Motor neuron (in vitro differentiated cells): ENCODE measurements at places on chromosomes 4 and X.
A peak's percentile ranks its signal among the peaks of the same experiment; 100 is the strongest.

DNA sequence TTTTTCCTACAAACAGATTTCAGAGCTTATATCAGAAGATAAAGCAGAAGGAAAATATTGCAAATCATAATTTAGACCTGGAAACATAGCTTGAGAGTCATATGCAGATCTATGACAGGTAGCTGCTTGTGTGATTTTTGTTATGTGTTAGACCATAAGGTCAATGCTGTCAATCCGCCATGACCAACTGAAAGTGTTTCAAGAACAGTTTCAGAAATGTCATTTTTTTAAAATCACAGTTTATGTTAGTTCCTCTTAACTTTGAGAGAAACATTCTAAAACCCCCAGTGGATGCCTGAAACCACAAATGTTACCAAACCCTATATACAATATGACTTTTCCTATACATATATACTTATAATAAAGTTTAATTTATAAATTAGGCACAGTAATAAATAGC lies 391.3 kb upstream of the FAM241A start:
- no peak for ATAC-seq

DNA sequence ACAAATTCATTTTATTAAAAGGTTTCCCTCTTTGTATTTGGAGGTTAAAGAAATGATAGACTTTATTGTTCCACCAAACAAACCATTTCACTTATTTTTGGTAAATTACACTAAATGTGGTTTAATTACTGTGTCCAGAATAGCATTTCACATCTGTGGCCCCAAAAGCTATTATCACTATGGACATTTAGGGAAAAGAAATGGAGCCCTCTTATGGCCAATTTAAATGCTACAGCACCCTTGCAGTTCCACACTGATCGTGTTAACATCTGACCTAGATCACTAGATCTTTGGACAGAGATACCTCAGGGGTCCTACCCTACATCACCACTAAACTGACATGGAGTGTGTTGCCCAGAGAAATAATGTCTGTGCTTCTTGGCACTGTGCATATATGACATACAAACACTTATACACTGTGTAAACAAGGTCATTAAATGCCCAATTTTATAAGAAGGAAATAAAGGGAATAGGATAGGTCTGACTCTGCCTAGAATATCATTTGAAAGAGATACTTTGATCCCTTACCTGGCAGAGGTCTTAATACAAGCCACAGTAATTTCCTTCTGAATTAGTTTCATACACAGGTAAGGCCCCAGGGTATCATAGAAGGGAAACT lies 163.9 kb downstream of the KDR start:
- ATAC-seq, result peak; percentile 79

GRCh38 chr4:22417408-22417807 lies 98.5 kb downstream of the ADGRA3 start:
- no peak for ATAC-seq

DNA sequence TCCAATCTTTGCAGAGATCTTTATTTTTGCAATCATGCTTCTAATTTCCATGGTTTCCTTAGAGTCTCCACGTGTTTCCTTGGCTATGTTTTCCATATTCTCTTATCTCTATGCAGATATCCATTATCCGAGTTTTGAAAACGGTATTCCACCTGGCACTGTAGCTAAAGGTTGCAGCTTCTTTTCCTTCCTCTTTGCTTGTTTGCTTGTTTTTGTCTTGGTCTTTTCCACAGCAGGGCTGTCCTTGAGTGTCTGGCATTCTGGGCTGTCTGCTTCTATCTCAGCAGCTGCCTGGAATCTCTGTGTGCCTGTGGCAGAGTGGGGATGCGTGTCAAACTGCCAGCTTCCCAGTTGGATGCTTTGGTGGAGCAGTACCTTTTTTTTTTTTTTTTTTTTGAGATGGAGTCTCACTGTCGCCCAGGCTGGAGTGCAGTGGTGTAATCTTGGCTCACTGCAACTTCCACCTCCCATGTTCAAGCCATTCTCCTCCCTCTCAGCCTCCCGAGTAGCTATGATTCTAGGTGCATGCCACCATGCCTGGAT lies 46.9 kb downstream of the WFS1 start:
- no peak for ATAC-seq

GRCh38 chr4:183723561-183724228 lies 64.6 kb downstream of the TRAPPC11 start:
- ATAC-seq, result no peak

- no peak for ATAC-seq
Measured at GRCh38 chrX:37755025-37755424, 24.8 kb upstream of the CYBB start.

DNA sequence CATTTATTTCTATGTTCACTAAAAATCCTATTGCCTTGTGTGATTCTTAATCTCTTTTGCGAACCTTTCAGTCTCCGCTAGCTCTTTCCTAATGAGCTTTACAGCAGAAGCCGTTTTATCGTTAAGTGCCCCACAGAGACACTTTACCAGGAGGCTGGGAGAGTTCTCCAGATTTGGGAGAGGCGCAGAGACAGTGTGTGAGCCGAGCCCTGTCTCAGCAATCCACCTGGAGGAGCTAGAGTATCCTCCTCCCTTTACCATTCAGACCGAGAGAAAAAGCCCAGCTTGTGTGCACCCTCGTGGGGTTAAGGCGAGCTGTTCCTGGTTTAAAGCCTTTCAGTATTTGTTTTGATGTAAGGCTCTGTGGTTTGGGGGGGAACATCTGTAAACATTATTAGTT lies 54.9 kb upstream of the MTM1 start:
- ATAC-seq, result no peak

DNA sequence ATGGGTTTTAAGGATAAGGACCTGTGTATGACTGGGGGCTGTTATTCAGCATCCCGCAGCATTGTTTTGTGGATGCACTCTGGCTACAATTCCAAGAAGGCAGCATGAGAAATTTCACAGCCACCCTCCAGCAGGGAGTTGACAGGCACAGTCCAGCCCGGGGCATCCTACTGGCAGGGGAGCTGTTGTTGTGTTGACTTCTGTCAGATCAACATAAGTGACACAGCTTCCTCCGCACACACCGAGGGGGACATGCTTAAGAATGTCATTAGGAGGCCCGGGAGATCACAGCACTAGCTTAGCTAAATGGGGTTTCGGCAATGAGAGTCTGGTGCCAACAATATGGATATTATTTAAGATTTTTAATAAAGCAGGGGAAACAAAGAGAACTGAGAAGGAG lies 326.5 kb downstream of the ASMT start:
- ATAC-seq, result no peak

DNA sequence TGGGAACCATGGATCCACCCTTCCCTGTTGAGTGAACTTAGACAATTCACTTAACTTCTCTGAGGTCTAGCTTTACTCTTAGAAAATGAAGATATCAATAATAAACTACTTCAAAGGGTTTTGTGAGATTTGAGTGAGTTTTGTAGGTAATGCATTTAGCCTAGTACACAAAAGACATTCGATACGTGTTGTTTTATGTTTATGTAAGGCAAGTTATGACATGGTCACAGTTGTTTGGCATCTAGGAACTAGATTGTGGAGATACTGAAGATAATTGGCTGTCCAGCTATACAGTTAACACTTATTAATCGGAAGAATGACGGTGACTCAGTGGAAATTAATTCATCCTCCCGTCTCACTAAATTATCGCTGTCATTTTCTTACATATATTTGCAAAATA lies 1781.1 kb upstream of the TENM3 start:
- ATAC-seq, result no peak

DNA sequence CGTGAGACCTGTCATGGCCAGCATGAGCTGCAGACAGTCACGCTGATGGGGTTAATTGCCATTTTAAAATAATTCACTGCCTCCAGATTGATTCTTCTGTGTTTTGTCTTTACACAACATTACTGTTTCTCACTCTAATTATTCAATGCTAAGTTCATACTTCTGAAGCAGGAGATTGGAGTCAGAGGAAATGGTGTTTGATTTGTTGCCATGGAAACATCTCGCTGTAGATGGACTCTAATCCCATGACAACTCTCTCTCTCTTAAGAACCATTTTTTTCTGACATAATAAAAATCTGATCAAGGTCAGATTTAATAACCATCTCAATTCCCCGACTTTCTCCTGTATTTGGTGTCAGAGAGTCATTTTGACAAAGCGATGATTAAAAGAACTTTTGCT lies 209.0 kb downstream of the IDS start:
- peak; percentile 39 for ATAC-seq

- no peak for ATAC-seq
Measured at GRCh38 chr4:3517731-3518510, 14.3 kb downstream of the LRPAP1 start.

DNA sequence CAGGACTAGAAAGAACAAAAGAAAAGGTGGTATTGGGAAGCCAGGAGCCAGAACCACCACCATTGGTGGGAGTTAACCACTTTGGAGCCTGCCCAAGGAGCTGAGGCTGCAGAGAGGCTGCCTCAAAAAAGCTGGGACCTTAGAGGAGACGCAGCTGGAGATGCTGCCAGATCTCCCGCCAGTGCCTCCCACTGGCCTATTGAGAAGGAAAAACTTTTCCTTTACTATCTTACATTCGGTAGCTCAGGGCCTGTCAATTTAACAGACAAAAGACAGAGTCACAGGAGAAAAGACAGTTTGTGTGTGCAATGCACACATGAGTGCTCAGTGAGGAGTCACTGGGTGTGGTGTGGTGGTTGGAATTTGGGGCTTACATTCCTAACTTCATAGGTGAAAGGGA lies 52.4 kb upstream of the HPSE start:
- no peak for ATAC-seq

GRCh38 chrX:45756557-45756956 lies 555.9 kb upstream of the DIPK2B start:
- ATAC-seq, result no peak

DNA sequence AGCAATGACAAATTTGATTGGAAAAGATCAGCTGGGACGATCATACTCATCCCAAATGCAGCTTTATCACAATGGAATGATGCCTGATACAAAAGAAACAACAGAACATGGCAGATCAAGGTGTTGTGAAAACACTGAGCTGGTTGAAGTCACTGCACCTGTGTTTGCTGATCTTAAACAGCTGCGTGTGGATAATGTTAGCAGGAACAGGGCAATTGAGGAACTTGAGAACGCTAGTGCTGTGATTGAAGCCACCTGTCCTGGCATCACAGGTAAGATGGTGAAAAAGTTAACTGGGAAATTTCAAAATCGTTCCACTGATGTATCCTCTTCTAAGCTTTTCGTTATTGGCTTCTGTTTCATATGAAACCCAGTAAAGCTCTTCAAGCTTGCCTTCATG lies 27.4 kb upstream of the SOD3 start:
- ATAC-seq, result no peak

GRCh38 chrX:72382202-72382595 lies 76.5 kb upstream of the CITED1 start:
- no peak for ATAC-seq
